ENCODE measurements at places on chromosomes 6 and 20.
A peak's percentile ranks its signal among the peaks of the same experiment; 100 is the strongest.

GRCh38 chr20:8215361-8215781 lies 83.3 kb downstream of the PLCB1 start:
- peak; percentile 61 for DNase-seq

GRCh38 chr6:128929869-128930268 lies 46.9 kb downstream of the LAMA2 start:
- no peak for DNase-seq

DNA sequence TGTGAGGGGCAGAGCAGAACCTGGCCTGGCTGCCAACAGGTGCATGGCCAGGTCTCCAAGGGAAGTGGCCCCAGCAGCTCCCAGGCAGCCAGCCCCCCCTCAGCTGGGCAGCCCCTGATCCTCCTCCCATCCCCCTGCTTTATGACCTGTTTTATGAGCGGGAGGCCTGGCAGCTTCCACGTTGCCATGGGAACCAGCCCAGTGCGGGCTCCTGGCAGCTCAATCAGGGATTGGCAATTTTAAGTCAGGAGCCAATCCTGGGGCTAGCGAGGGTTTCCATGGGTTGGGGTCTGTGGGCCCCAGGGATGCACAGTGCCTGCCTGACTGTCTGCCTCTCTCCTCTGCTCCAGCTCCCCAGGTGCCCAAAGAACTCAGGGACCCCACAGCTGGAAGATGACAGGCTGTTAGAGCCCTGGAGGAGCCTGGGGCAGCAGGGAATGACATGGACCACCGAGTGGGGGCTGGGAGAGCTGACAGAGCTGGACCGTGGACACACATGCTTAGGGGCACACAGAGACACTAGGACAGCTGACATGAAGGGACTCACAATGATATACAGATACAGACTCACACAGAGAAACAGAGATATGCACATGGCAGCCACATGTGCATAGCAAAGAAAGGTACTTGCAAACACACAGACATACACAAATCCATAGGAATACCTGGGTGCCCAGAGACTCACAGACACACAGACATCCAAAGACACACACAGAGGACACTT lies 56.5 kb upstream of the SIRPA start:
- DNase-seq = no peak

DNA sequence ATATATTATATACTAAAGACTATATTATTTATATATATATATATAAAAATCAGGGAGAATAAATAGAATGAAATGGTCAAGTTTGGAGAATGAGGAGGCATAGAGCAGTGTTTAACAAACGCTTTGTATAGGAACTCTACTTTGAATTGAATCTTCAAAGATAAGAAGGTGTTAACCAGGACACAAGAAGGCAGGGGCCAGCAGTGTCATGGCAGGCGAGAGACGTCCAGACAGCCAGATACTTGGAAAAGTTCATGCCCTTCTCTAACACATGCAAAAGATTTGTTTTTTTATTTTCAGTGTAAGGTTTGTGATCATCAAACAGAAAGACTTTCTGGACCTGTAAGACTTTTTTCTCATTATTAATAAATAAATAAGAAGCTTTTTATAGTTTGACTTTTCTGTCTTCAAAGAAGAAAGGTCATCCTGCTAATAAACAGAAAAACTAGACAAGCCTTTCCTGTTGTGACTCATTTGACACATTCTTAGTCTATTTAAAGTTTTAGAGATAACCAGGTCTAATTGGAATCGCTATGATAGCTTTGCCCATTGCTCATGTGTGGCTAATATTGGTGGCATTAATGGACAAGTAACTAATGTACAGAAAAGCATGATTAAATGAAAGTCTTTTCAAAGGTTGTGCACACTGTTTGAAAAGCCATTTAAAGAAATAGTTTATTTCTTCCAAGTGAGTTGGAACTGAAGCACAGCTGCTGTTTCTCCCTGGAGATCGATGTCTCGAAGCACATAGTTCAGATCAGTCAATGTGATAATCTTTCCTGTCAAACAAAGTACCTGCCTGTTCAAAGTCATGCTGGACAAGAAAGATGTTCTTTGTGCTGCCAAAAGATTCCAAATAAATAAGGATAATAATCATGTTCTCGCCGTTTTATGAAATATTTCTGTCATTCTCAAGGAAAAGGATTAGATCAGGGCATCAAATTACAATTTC lies 420.4 kb upstream of the OPRM1 start:
- DNase-seq = no peak

DNA sequence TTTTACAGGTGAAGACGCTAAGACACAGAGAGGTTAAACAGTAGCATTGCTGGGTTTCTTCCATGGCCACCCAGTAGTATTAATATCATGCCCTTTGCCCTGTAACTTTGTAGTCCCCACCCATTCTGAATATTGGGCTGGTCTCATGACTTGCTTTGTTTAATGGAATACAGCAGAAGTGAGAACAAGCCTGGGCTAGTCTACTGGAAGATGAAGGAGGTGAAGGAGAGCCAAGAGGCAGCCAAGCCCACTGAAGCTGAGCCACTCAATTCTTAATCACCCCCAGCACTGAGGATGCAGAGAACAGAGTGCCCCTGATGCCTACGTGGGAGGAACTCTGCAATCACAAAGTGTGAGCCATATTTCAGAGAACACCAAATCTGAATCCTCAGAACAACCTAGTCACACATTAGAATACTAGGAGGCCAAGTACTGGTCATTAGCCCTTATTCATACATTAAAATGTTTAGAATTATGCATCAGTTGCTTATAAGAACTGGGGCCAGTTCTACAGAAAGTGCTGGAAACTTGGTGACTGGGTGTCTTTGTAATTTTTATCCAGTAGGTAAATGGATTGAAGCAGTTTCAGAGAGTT lies 270.1 kb upstream of the PRND start:
- DNase-seq = no peak

DNA sequence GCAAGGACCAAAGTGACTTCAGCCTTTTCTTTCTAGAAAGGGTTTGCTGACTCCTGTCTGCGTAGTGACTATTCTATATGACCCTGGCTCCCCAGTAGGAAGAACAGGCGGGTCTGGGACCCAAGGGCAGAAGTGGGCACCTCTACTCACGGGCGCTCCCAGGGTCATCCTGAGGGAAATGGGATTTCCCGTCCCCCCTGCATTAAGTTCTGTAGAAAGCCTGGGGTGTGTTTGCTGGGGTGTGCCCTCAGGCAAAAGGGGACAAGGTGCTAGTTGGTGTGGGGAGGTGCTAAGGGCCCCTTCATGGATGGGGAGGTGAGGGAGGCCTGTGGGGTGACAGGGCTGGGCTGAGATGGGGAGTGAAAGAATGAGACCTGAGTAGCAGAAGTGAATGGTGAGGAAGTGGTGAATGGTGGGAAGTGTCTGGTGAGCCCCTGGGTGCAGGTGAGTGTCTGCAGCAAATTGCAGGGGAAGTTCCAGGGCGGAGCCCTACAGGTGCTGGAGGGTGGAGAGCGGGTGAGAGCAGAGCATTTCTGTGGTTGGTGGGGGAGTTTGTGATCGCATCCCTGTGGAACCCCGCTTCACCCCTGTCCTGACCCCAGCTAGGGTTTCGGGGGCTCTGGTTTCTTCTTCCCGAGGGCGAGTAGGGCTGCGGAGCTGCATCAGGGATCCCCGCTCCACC lies 21.1 kb downstream of the RAET1L start:
- DNase-seq = no peak

GRCh38 chr20:63080411-63080810 lies 73.6 kb upstream of the BHLHE23 start:
- DNase-seq = no peak

GRCh38 chr6:33878562-33878961 lies 74.8 kb upstream of the MLN start:
- DNase-seq = no peak

DNA sequence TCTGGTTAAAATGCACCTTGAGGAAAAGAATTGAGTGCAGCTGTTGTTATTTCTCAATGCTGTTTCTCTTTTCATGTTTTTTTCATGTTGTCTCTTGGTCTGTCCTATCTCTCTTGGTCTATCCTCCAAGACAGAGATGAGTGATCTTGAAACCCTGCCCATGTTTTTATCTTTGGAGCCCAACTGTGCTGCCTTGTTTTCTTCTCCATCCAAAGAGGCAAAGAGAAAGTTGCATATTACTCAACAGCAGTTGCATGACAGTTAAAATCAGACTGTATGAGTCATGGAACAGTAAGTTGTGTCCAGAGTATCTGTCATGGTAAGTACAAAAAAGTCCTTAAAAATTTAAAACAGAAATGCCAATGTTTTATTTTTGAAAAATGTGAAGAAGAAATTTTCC lies 26.2 kb downstream of the BCAS1 start:
- DNase-seq = peak; percentile 88

- peak; percentile 43 for DNase-seq
These were observed 48.2 kb upstream of the ASIP start for GRCh38 chr20:34193051-34193450.

DNA sequence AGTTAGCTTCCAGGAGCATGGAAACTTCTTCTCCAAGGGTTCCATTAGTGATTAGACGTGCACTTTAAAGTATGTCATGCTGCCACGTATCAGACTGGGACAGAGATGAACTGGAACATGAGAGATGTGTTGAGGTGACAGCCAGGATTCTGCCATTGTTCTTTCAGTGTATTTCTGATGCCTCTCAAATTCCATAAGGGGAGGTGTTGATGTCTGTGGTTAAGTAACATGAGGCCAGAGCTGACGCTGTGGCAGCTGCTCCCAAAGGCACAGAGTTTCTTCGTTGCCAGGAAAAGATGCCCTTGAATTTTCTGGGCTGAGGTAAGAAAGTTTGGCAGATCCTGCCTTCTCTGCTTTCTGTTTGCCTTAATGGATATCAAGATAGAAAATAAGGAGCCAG lies 63.5 kb downstream of the TRMT6 start:
- DNase-seq = no peak

DNA sequence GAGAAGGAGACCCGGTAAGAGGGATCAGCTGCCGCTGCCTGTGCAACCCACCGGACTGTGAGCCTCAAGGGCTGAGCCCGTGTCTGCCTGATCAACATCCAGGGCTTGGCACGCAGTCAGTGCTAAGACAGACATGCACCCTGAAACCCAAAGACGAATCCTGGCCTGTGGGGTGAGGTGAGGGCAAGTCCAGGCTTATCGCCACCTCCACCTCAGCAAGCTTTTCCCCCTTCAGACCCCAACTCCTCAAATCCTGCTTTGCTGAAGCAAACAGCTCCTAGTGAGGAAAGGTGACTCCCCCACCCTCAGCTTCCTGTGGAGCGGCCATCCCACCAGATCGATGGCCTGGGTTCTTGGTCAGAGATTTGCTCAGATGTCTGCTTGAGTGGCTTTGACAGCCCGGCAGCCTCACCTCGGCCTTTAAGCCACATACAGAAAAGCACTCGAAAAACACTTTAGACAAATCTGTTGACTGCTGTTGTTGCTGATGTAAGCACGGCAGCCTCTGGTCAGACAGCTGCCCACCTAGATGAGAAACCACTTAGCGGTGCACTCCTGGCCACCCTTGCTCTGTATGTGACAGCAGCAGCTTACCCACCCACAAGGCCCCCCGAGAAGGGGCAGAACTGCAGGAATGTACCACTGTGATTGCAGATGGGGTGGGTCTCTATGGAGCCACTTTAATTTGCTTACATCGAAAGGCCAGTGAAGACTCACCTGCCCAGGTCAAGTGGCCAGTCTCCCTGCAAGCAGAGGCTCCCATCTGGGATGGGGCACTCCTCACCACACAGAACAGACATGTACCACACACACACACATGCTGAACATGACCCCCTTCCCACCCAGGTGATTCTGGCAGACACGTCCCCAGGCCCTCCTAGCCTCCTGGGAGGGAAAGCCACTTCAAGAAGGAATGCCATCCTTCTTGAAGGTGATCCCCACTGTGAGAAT lies 14.8 kb downstream of the MTCH1 start:
- DNase-seq = no peak

- DNase-seq = no peak
These were observed 11.1 kb downstream of the SAMD3 start for GRCh38 chr6:130211691-130212090.

- no peak for DNase-seq
These were observed 51.9 kb downstream of the ERMARD start for GRCh38 chr6:169803271-169803811.

DNA sequence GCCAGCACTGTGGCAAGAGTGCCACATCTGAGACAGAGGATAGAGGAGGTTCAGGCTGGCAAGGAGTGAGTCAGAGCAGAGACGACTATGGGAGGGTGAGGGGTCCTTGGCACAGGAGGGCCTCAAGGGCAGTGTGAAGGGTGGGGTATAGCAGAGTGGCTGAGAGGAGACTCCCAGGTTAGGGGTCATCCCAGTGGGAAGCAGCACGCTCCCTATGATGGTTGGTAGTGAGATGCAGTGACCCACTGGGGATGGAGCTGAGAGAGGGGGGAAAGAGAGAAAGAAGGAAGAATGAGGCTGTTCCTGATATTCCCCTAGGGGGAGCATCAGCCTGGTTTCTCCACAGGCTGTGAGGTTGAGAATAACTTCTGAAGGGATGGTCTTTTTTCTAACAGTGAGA lies 97.3 kb downstream of the INSM1 start:
- no peak for DNase-seq

- DNase-seq = no peak
These were observed 216.5 kb downstream of the SLC35F1 start for GRCh38 chr6:118123503-118124037.

DNA sequence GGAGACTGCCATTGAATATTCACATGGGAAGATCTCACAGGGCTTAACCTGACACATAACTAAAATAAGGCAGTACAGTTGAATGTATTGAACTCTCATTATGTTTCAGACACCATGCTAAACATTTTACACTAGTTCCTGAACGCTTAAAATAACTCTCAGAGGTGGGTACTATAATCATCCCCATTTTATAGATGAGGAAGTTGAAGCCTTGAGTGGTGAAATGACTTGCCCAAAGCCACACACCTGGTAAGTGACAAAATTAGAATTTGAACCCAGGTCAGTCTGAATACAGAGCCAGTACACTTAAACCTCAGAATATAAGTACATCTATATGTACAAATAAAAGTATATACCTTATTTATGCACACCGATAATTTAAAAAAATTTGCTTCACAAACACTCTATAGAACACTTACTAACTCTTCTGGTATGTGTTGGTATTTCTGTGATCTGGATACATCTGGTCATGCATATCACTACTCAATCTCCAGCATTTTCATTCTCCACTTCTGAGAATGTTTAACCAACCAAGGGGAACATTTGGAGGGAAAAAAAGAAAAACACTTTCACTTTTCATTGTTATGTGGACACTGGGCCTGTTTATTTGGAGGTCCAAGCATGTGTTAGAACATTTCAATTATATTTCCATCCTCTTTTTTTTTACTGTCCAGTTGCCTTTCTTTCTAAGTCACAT lies 4.6 kb upstream of the BICRAL start:
- peak; percentile 74 for DNase-seq

GRCh38 chr20:35106827-35107380 lies 14.3 kb upstream of the TRPC4AP start:
- no peak for DNase-seq

- peak; percentile 89 for DNase-seq
These were observed 131.7 kb downstream of the PLCB4 start for GRCh38 chr20:9200620-9201019.

DNA sequence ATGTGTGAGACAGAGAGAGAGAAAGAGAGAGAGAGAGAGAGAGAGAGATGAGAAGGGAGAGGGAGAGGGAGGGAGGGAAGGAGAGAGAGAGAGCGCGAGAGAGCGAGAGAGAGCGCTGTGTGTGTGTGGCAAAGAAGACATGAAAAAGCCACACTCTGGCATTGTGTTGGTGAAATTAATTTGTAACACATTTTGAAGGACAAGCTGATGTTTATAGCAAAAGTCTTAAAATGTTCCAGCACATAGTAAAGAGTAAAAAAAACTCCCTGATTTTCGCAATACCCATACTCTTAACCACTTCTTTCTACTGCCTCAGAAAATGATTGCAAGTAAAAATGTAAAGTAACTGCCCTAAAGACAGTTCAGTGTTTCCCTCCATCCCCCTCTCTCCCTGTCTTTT lies 56.7 kb downstream of the SLC22A1 start:
- no peak for DNase-seq

GRCh38 chr6:24768361-24768760 lies 6.4 kb upstream of the GMNN start:
- peak; percentile 76 for DNase-seq

Measured in fibroblast of skin of abdomen (primary cell).